ENCODE measurements at places on chromosomes 3 and 15.

- no peak for DNase-seq
Observed at GRCh38 chr3:123067689-123068600, 1.1 kb downstream of the PDIA5 start.

GRCh38 chr3:116815831-116816588 is 106.4 kb downstream of the TUSC7 start:
- no peak for DNase-seq

GRCh38 chr3:117104792-117105191 is 395.2 kb downstream of the TUSC7 start:
- DNase-seq, result no peak

DNA sequence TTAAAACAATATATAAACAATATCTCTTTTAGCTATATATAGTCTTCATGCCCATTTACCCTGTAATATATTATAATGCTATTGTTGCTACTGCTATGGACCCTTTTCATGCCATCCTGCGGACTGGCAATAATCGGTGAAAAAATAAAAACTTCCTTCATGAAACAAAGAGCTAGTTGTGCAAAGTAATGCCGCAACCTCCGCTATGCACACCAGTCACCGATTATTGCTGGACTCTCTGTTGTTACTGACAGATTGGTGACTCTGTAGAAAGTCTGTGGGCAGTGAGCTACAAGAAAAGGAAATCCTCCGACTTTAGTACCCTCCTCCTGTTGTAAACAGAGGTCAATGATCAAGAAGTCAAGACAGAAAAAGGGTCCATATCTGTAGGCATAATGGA is 17.9 kb upstream of the ICE2 start:
- no peak for DNase-seq

DNA sequence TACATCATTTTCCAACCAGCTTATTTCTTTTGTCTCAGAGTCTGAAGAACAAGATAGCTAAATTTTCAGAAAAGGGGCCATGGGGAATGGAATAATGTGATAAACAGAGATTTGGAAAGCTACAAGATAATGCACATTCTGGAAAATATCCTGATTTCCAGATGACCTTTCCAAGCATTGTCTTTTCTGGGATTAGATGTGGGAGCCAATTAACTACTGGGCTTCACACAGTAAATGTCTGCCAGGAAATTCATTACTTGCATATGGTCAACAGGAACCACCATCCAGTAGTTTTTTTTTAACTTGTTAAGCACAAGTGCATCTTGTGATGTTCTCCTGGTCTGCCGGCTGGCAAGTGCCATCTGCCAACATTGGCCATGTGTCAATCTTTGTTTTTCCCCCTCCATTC is 131.1 kb upstream of the BFSP2 start:
- DNase-seq, result no peak

- no peak for DNase-seq
Observed at GRCh38 chr3:41943311-41943843, 18.5 kb downstream of the ULK4 start.

DNA sequence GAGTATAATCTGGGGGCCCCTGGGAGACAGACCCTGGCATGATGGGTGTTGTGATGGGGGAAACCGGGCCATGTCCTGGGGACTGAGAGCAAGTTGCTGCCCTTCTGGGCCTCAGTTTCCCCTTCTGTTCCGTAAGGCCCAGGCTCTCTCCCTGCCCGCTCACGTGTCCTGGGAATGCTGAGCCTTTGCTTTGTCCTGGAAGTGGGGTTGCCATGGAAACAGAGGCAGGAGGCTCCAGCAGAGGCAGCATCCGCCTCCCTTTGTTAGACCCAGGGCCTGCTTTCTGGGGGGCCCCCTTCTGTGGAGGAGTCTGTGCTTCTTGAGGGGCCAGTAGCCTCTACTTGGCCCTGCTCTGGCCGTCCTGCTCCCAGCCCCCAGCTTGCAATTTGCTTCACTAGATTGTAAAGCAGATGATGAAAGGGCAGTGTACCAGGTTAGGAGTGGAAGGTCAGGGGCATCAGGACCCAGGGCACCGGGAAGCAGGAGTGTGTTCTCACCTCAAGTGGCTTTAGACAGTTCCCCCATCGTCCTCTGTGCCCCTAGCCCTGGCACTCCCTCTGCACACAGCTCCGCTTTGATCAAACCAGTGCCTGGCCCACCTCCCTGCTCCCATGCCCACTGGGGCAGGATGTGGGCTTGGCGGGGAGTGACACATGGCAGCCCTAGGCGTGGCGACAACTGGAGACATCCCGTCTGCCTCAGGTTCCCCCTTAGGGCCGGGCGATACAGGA is 105.6 kb downstream of the FBLN2 start:
- DNase-seq, result no peak

DNA sequence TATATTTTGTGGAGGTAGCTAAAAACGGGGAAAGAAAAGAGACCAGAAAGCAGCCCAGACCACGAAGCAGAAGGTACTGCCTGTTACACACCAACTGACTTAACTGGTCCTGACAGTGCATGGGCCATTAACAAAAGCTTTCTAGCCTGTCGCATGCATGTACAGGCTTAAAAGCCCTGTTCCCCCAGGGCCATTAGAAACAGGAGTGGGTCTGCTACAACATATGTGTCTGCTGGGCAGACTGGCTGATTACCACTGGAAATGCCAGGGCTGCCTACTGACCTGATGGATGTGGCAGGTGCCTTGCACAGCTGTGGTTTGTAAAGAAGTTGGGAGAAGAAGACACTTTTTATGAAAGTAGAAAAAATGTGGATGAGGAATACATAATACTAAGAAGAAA is 137.4 kb downstream of the GAP43 start:
- DNase-seq, result no peak

DNA sequence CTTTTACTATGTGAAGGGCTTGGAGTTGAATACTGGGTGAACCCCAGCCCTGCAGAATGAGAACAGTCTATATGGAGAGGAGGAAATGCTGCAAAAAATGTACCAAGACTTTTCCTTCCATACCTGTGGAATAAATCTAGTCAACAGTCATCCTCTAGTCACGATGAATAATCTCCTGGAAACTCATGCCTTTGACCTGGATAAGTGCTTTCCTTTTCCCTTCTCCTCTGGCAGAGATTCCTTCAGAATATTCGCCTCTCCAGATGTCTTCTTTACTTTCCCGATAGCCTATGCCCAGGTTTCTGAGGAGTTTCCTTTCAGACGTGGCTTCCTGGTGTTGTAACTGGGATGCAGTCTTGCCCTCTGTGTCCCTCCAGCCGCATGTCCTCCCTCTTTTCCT is 28.1 kb downstream of the CCNL1 start:
- no peak for DNase-seq

DNA sequence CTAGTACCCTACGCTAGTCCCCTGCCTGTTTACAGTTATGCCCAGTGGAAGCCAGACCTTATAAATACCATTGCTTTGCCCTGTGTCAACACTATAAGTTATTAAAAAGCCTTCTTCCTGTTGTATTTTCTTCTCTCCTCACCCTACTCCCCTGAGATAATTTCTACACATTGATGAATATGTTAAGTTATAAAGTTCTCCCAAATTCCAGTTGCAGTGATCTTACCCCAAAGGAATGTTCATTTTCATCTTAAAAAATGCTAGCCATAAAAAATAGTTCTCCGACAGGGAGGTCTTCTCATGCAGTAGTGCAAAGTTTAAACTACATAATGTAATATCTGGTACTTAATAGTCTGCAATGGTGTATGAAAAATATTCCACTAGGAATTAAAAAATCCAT is 58.6 kb downstream of the MAP2K5 start:
- DNase-seq, result no peak

- DNase-seq, result no peak
Observed at GRCh38 chr3:13087320-13087990, 14.2 kb upstream of the IQSEC1 start.

DNA sequence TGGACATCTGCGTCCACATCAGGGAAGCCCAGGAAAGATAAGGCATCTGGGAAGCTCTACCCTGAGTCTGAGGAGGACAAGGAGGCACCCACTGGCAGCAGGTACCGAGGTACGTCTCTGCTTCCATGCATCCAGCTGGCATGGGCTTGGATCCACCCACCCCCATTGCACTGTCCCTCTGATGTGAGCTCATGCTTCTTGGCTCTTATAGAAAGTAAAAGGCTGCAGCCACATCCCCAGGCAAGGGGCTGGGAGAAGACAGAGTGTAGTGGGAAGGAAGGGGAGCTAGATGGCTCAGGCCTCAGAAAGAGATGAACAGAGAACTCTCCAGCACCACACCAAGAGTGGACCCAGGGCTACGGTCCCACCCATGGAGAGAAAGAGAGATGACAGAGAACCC is 18.2 kb downstream of the PTH1R start:
- DNase-seq, result no peak

- no peak for DNase-seq
Observed at GRCh38 chr3:38353151-38353550, 6.6 kb downstream of the XYLB start.

DNA sequence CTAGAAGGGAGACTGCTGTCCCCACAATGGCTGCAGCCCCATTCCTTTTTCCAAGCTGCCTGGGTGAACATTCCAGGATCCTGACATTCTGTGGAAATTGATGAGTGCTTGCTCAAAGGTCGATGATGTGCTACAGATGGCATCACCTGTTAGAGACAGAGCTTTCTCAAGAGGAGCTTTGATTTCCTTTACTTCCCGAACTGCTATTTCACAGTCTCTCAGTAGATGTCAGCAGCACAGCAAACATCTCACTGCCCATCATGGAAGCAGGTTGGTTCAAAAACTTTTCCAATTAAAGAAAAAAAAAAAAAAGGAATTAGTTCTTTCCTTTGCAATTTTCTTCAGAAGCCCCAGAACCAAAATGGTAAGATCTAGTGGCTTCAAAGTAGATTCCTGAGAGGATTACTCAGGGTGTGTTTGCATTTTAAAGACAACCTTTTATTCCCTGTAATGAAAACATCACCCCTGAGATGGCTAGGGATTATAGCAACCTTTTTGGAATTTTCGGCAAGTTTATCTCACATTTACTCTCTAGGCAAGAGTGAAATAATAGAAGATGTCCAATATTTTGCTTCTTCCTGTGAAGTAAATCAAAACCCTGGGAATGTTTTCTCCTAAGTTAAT is 44.8 kb downstream of the POLR2M start:
- DNase-seq, result no peak

DNA sequence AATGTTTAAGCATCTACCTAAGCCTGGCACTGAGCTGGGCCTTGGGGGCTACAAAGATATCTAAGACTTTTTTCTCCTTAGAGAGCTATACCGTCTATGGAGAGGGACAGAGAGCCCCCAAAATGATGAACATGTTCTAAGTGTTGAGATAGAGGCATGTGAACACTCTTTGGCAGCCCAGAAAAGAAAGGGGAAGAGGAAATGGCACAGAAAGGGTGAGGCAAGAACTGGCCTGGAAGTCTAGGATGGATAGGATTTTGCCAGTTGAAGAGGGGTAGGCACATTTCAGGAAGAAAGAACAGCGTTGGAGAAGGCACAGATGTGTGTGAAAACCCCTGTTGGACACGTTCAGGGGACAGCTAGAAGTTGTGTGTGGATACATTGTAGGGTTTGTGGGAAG is 276.2 kb upstream of the LRRFIP2 start:
- no peak for DNase-seq

- DNase-seq, result no peak
Observed at GRCh38 chr3:27556887-27557286, 72.7 kb upstream of the SLC4A7 start.

- no peak for DNase-seq
Observed at GRCh38 chr3:94379264-94379663, 316.4 kb downstream of the NSUN3 start.

DNA sequence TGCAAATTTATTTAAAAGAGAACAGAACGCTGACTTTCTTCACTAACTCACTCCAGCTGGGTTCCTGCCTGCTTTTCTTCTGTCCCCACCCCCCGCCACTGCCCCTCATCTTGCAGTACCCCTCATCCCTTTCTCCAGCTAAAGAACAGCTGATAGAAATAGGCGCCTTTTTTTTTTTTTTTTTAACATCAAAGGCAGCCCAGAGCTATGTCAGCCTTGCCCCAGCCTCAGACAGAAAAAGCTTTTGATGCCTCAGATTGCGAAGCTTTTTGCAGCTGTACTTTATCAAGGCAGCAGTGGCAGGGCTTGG is 1.8 kb downstream of the CADPS start:
- DNase-seq, result no peak

- no peak for DNase-seq
Observed at GRCh38 chr3:197936819-197937384, 13.1 kb upstream of the RPL35A start.

DNA sequence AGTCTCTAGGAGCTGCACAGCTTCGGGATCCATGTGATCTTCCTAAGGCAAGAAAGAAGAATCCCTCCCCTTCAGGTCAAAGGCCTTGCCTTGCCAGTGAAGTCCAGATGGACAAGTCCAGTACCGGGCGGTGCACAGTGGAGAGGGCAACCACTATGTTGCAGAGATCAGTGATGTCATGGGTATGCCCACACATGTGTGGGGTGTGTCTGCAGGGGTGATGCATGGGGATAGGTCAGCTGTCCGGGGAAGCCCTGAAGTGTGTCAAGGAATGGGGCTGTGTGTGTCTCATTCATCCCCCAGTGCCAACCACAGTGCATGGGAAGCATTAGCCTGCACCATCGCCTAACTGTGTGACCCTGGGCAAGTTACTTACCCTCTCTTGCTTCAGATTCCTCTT is 66.5 kb downstream of the TLE3 start:
- DNase-seq, result no peak

GRCh38 chr3:141412936-141413354 is 44.6 kb downstream of the ZBTB38 start:
- no peak for DNase-seq

- no peak for DNase-seq
Observed at GRCh38 chr3:8869613-8870012, 93.7 kb downstream of the RAD18 start.

DNA sequence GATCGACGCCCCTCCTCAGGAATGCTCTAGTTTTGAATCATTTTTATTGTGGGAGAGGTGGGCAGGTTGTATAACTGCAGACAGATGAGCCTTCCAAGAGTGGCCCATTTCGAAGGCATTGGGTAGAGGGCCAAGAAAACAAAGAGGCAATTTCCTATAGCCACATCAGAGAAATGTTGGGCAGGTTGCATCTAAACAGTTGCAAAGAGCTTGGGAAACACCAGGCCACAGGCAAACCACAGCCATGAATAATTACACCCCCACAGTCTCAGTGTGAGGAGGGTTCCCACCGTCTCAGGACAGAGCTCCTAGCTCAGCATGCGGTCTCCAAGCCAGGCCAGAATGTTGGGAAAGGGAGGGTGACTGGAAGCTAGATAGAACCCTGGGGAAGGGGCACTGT is 257.3 kb downstream of the ABHD5 start:
- DNase-seq, result no peak

- no peak for DNase-seq
Observed at GRCh38 chr3:98737301-98737700, 25.8 kb upstream of the ST3GAL6 start.

DNA sequence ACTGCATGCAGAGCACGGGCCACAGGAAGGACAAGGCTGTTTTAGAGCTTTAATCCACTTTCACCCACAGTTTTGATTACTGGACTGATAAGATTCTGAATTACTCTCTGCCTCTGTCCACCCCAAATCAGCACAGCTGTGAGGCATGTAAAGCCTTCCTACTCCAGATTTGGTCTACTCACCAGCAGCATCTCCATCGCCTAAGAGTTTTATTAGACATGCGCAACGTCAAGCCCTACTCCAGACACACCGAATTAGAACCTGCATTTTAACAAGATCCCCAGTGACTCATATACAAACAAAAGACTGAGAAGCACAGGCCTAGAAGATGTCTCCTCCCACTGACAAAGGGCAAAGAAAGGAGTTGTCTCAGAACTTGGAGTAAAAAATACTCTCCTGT is 221.2 kb downstream of the TUSC7 start:
- DNase-seq, result no peak

All from stimulated activated CD8-positive, alpha-beta memory T cell treated with anti-CD3 and anti-CD28 coated beads, Interleukin-15, amount 100 ng/mL, for 1 hour (primary cell).